ENCODE measurements at places on chromosomes 5 and 9.

DNA sequence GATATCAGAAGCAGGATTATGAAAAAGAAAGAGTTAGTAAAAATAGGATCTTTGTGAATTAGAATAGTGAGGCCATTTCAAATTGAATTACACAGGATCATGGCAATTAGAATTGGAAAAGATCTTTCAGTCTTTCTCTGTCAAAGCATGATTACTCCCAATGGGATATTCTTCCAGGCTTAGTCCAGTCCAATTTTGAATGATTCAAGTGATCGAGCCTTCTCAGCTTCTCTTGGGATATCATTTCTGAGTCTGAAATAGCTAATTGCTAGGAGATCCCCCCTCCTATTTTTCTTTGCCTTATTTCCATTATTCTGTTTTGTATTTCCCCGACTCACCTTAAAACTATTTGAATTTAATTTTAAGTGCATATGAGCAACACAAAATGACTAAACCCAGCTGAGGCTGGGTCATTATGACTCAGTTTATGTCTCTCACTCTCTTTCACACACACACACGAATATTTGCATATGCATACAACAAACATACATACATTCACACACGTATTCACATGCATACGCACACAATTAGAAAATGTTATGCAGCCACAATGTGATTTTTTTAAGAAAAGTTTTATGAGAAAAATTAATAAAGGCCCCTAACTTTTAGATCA, 34.8 kb upstream of the EFNA5 start:
- peak; percentile 38 for DNase-seq

DNA sequence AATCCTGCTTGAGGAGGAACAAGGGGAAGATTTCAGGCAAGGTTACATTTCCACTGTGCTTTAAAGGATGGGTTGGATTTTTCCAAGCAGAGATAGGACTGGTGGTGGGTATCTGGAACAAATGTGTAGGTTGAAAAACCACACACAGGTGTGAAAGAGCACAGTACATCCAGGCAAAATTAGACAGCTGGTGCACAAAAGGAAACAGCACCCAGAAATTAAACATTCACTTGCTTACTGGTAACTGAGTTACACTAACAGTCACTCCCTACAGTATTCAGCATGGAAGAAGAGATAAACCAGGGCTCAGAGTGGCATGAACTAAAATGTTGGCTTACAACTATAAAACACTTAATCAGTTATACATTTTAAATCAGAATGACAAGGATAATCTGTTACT, 81.5 kb upstream of the RASEF start:
- no peak for DNase-seq

GRCh38 chr5:11984196-11984595, 80.0 kb upstream of the CTNND2 start:
- no peak for DNase-seq

DNA sequence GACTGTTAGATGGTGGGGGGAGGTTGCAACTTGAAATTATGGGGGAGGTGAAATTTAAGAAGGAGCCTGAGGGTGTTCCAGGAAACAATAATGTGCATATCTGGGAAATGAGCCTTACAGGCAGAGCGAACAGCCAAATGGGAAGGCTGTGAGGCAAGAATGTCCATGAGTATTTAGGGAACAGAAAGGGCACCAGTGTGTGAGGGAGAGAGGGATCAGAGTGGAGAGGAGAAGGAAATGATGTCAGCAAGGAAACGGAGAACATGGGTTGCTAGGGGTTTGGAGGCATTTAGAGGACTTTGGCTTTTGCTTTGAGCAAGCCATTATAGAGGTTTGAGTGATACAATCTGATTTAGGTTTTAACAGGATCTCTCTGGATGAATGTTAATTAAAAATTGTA, 285.4 kb downstream of the TLE4 start:
- DNase-seq, result no peak

DNA sequence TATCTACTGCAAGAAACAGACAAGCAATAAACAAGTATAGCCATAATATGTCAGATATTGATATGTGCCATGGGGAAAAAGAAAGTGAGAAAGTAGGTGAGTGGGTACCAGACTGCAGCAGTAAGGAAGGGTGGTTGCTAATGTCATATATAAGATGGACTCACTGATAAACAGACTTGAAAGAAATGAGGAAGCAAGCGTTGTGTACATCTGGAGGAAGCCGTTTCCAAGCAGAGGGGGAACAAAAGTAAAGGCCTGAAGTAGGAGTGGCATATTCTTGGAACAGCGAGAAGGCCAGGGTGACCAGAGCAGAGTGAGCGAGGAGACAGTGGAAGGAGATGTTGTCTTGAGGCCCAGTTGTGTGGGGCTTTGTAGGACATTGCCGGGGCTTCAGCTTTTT, 142.2 kb upstream of the MAP3K1 start:
- DNase-seq, result no peak
